NCI-H1417 (cell line): ENCODE measurements at places on chromosomes 12 and 14.
A peak's percentile ranks its signal among the peaks of the same experiment; 100 is the strongest.

DNA sequence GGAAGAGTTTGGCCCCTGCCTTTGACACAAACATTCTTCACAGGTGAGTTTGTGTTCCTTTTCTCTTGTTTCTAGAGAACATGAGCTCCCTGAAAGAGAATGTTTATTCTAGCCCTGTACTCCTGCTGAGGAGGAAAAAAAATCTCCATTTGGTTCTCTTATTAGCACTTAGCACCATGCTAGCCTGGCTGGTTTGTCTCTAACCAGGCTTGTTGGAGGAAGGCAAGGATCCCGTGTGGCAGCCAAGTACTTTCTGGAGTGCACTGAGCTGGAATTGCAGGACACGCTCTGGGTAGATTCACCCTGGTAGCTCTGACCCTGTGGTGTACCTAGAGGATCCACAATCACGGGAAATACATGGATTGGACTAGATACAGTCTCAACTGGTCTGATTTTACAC lies 41.9 kb downstream of the KCNA1 start:
- DNase-seq = no peak

DNA sequence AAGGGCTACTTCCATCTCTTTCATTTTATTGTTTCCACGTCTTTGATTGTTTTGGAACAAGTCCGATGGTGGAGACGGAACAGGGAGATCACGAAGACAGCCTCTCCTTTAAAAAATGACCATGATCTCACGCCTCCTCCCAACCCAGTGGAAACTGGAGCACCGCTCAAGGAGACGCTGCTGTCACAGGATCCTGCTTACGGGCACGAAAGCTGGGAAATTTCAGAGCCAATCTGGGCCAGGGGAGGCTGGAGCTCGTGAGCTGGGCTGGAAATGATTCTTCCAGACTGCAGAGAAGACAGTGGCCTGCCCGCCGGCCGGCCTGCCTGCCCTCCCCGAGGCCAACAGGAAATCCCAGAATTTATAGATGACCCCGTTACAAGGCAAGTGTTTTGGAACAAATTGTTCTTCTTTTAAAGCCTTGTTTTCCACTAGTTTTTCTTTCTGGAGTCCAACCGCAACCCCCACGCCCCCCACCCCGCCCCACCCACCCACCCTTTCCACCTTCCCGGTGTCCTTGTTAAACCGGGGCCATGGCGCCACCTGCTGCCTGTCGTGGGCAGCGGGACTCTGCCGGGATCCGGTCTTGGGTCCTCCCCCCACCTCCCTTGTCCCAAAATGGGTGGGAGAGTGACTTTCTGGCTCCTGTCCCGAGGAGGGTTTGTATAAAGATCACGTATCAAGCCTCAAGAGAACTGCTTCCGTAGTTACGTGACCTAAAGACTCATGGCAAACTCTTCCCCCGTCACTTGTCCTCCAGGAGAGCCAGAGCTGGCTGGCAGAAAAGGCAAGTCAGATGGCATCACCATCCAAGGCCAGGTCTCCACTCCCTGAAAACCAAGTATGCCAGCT lies 40.3 kb downstream of the MAP1LC3B2 start:
- peak; percentile 37 for DNase-seq

DNA sequence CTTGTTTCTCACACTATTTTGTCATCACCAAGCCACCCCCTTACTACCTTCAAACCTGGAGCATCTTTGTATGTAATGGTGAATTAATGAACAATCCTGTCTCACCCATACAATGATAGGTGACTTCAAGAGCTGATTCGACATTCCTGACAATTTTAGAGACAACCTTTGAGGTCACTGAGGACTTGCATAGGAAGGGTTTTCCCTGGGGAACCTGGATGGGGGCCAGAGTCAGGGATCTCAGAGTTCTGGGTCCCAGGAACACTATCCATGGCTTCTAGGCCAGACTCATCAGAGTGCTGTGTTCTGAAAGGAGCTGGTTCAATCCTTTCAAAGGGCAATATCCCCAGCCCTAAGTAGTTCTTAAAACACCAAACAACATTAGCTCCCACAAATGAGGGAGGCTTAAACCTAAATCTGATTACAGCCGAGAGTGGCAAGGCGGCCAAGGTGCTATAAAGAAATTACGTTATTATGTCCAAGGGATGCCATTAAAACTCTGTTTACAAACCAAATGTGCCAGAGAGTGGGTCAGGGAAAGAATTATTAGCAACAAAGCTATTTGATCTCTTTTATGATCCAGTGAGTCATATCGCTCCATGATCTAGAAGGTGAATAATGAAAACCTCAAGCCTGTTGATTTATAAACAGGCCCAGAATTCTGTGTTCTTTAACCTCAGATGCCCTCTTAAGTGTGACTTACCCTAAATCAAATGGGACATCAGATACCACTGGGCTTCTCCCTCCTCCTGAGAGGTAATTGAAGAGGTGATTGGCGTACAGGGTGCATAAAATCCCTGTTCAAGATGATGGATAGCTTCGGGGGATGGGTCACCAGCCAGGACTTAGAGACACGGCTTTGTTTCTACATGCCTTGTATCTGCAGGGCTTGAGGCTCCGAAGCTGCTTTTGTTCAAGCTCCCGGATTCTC lies 230.2 kb upstream of the TBX3 start:
- peak; percentile 65 for DNase-seq

DNA sequence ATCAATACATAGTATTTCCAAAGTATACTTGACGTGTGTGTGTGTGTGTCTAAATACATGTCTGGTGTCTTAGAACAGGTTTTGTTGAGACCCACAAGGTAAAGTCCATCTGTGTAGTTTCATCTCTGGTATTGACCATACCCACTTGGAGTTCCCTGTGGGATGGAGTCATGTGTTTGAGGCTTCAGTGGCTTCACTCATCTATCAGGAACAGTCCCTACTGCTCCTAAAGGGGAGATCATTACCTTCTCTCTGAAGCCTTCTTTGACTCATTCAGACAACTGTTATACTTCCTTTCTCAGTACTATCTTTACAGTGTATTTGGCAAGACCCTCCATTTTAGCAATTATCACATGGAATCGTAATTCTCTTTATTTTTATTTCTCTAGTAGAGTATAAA lies 14.2 kb downstream of the RAB21 start:
- no peak for DNase-seq

DNA sequence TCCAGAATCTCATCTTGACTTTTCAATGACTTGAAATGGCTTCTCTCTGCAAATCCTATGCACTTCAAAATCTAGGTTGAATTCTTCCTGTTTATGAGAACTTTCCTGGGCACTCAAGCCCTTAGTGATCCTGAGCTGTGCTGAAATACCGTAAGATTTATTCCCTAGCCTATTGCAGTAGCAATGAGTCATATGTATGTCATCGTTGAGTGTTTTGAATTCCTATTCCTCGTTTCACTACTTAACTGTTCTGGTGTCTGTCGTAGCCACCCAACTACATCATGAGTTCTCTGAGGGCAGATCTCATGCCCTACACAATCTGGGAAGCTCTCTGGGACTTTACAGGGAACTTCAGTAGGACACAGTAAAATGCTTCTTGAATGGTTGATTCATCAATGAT lies 190.8 kb upstream of the TMEM132C start:
- DNase-seq = no peak

GRCh38 chr12:42912367-42912766 lies 322.8 kb upstream of the PRICKLE1 start:
- no peak for DNase-seq

DNA sequence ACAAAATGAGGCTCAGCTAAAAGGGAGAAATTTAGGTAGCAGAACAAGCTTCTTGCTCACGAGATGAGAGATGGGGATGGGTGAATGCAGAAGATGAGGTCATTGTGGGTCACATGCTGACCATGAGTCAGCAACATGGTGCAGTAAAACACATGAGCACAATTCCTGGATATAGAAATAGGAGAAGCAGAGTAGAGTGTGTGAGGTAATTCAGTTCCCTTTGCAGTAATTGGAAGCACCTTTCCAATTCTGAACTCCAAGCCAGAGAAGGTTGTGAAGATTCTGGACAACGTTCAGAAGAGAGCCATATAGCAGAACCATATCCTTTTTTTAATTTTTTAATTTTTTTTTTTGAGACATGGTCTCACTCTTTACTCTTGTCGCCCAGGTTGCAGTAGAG lies 62.0 kb upstream of the LMNTD1 start:
- DNase-seq = no peak

- peak; percentile 80 for DNase-seq
These were observed at the start of gene RGS6 for GRCh38 chr14:71932229-71932981. TSS of gene RGS6 (plus strand) at chr14:71932429.

- no peak for DNase-seq
These were observed 3.5 kb upstream of the P2RX7 start for GRCh38 chr12:121128908-121129810.

- no peak for DNase-seq
These were observed 70.5 kb upstream of the DAAM1 start for GRCh38 chr14:59117754-59118528.
